ENCODE measurements at places on chromosomes 1 and 21.

DNA sequence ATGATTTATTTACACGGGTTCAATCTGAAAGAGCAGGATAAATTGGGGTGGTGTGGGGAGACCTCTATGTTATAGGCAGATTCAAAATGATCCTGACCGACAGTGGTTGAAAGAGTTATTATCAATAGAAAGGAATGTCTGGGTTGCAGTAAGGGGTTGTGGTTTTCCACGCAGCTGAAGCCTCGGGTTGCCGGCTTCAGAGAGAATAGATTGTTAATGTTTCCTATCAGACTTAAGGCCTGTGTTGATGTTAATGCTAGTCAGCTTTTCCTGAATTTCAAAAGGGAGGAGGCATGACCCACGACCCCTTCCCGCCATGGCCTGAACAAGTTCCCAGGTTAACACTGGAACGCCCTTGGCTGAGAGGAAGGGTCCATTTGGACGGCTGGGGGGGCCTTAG, 2.2 kb upstream of the UBE2J2 start:
- no peak for DNase-seq

GRCh38 chr1:1006305-1007159, 6.6 kb upstream of the HES4 start:
- DNase-seq = no peak

- DNase-seq = no peak
These were observed 8.8 kb downstream of the MYCL start for GRCh38 chr1:39892601-39893595.

GRCh38 chr21:44436958-44437357, 18.4 kb upstream of the LRRC3 start:
- no peak for DNase-seq

DNA sequence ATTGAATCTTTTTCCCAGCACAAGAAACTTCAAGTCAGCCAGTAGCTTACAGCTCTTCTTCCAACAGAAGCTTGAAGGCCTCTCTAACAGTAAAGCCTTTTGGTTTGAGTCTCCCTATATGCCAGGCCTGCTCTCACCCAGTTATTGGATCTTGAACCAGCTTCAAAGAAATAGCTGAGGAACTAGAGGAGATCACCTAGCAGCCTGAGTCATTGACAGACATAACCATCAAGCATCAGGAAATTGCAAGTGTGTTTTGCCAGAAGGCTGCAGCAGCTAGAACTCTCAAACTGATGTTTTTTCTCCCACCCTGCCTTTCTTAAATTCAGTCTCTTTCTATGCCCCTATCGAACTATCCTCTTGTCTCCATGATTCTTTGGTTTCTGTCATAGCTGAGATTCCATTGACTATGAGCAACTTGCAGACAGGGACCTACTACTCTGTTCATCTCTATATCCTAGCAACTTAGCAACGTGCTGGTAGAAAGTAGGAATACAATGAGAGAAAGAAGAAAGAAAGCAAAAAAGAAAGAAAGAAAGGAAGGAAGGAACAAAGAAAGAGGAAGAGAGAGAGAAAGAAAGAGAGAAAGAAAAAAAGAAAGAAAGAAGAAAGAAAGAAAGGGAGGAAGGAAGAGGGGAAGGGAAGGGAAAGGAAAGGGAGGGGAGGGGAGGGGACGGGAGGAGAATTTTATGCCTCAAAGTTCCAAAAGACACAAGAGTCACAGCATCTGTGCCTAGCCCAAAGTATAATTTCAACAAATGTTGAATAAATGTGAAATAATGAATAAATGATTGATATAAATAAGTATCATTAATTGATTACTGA, 60.0 kb upstream of the FGGY start:
- DNase-seq = no peak

DNA sequence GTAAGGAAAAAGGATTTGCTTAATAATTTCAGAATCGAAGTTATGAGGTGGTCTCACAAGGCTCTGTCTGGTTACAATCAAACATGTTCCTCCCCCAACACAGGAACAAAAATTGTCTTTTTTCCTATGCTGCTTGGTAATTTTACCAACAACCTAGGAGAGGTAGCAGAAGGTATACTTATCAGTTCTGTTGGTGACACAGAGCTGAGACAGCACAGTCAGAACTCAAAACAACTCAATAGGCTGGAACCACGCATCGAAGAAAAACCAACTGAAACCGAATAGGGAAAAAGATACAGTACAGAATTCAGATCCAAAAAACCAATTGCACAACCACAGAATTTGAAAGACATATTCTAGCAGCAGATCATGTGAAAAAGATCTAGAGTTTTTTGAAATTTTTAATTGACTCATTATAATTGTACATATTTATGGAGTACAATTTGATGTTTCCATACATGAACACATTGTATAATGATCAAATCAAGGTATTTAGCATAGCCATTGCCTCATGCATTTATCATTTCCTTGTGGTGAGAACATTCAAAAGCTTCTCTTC, 3.8 kb downstream of the G0S2 start:
- DNase-seq = no peak

- DNase-seq = no peak
These were observed 111.4 kb downstream of the MAST2 start for GRCh38 chr1:45914836-45915235.

GRCh38 chr1:34167389-34167788, 2.4 kb upstream of the CSMD2 start:
- DNase-seq = no peak

DNA sequence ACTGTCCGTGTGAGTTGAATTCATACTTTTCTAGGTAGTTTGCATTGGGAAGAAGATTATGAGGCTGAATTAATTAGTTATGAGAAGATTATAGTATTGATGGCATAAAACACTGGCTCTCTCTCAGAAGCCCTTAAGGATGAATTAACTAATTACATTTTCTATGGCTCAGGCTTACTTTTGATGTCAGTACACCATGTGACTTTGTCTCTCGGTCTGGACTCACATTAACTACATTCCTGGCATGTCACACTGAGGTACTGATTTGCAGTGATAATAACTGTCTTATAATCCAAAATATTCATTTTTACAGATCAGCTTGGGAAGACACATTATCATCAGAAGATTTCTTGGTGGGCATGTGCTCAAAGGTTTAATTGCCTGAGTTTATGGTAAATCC, 362.2 kb downstream of the ZP4 start:
- DNase-seq = no peak

GRCh38 chr21:43025636-43026180, 49.9 kb downstream of the CBS start:
- no peak for DNase-seq

GRCh38 chr1:226950871-226951270, 10.8 kb downstream of the COQ8A start:
- no peak for DNase-seq

GRCh38 chr1:161099090-161099802, 1.1 kb downstream of the KLHDC9 start:
- no peak for DNase-seq

- no peak for DNase-seq
These were observed 60.7 kb downstream of the DIPK1A start for GRCh38 chr1:92900539-92900938.
